ENCODE measurements at places on chromosomes 12 and 14.

GRCh38 chr14:34319140-34319539, 142.9 kb downstream of the SPTSSA start:
- no peak overlapping the region for H3K4me3 ChIP-seq
- no peak for DNase-seq
- no peaks in the 10 kb centered on the region for H3K27me3 ChIP-seq

DNA sequence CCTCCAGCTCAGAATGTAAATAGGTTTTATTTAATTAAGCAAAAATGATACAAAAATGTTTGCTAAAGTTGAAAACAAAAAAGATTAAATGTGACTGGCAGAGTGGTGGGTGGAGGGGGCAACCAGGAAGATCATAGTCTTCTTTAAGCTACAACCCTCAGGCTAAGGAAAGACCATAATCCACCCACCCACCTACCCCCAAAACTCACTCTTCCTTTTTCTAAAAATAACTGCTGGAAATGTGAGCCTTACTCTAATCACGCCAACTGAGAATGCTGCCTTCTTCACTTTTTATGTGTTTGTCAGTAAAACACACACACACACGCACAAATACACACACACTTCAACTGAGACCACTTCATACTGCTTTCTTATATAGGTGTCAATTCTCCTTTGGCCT, 230.0 kb upstream of the EGLN3 start:
- H3K4me1 ChIP-seq, result no peaks in the 10 kb centered on the region
- H3K4me3 ChIP-seq, result no peak overlapping the region
- H3K27me3 ChIP-seq, result no peaks in the 10 kb centered on the region
- no peaks in the 10 kb centered on the region for H3K36me3 ChIP-seq
- no peak overlapping the region for H3K27ac ChIP-seq

DNA sequence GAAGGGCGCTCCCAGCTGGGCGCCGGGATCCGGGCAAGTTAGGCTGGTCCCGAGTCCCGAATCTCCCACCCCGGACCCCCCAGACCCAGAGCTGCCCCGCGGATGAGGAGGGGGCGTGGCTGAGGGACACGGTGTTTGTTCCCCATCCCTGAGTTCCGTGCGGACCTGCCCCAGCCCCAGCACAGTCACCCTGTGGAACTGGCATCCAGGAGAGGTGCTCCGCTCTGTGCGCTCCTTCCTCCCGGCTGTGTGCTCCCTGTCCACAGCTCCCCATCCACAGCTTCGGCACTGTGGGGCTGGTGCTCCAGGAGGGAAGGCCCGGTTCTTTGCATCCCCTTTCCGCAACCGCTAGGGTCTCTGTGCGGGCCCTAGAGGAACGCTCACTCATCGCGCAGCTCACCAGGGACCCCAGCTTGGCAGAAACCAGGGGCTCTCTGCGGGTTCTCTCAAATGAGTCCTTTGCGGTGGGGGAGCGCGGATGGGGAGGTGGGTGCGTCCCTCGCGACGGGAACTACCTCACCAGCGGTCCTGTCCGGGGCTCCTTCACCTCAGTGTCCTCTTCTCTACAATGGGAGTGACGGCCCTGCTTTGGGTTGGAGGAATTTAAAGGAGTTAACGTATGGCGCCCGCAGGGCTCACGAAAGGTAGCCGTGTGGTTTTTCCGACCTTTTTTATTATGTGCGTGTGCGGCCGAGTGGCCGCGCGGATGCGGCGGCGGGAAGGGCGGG, 845 bp downstream of the TMEM132C start:
- H3K36me3 ChIP-seq, result no peaks in the 10 kb centered on the region
- H3K4me3 ChIP-seq, result no peak overlapping the region
- H3K27ac ChIP-seq, result no peak overlapping the region
- H3K4me1 ChIP-seq, result no peaks in the 10 kb centered on the region
- no peak for DNase-seq

GRCh38 chr14:103501041-103501870, 21.4 kb downstream of the CKB start:
- H3K36me3 ChIP-seq, result peaks cover 51% of the 10 kb centered on the region
- H3K27ac ChIP-seq, result no peak overlapping the region
- H3K4me1 ChIP-seq, result no peaks in the 10 kb centered on the region
- no peak for DNase-seq
- H3K27me3 ChIP-seq, result no peaks in the 10 kb centered on the region
- no peak overlapping the region for H3K4me3 ChIP-seq

- no peak for DNase-seq
- no peaks in the 10 kb centered on the region for H3K4me1 ChIP-seq
- H3K4me3 ChIP-seq, result no peak overlapping the region
- no peaks in the 10 kb centered on the region for H3K27me3 ChIP-seq
- no peaks in the 10 kb centered on the region for H3K36me3 ChIP-seq
- H3K27ac ChIP-seq, result no peak overlapping the region
Measured at GRCh38 chr12:60819794-60820193, 1224.0 kb downstream of the SLC16A7 start.

DNA sequence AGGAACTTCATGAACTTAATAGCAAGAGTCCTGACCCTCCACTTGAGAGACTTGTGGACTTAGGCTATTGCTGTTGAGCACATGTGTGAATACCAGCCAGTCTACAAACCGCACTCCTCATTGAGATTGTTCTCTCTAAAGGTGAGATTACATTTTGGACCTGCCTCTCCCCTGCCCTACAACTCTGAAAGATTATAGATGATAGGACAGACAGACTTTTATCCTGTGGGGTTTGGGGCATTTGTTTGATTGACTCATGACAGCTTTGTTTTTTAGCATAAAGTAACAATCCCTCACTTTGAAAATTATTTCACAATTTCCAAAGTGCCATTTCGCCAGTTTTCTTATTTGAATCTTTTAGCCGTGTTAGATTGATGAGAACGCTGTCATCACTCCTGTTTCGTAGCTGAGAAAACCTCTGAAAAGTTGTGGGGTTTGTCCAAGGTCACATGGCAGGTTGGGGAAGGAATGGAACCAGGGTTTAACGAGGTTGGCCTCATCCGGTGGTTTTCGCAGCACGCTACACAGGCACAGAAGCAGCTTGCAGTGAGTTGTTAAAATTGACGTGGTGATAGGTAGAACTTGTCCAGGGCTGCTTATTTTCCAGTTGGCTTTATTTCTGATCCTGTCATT, 836 bp downstream of the EVL start:
- peaks cover 12% of the 10 kb centered on the region for H3K36me3 ChIP-seq
- H3K27ac ChIP-seq, result peak overlapping the region; percentile 89
- H3K27me3 ChIP-seq, result no peaks in the 10 kb centered on the region
- peaks cover 75% of the 10 kb centered on the region for H3K4me1 ChIP-seq
- DNase-seq, result peak; percentile 95

GRCh38 chr12:10392394-10392930, 2.6 kb upstream of the KLRK1 start:
- H3K4me3 ChIP-seq, result no peak overlapping the region
- H3K4me1 ChIP-seq, result peaks cover 34% of the 10 kb centered on the region
- H3K27ac ChIP-seq, result peak overlapping the region; percentile 76
- DNase-seq, result peak; percentile 74
- H3K36me3 ChIP-seq, result peaks cover 15% of the 10 kb centered on the region

GRCh38 chr14:55127460-55127951, 1.5 kb upstream of the LGALS3 start:
- no peak overlapping the region for H3K27ac ChIP-seq
- no peak overlapping the region for H3K4me3 ChIP-seq
- H3K4me1 ChIP-seq, result peaks cover 34% of the 10 kb centered on the region
- DNase-seq, result no peak

DNA sequence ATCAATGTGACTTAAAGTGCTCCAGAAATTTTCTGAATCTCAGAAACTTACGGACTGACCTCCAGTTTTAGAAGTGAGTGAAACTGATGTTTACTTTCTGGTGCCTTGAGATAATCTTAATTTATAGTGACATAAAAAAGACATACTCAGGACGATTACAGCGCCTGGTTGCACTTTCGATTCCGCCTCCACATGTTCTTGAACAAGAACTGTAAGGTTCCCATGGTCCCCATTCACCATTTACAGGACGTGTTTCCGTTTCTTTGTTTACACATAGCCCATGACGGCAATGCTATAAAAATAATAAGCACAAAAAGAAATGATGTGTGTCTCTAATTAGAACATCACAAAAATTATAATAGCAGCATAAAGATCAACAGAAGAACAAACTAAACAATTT, 98.2 kb downstream of the ADAMTS20 start:
- H3K36me3 ChIP-seq, result no peaks in the 10 kb centered on the region
- no peak overlapping the region for H3K27ac ChIP-seq
- no peak overlapping the region for H3K4me3 ChIP-seq
- no peaks in the 10 kb centered on the region for H3K4me1 ChIP-seq
- no peak for DNase-seq
- H3K27me3 ChIP-seq, result no peaks in the 10 kb centered on the region
